Gastroesophageal sphincter (tissue), 4 donors: ENCODE measurements at places on chromosomes 7 and 10.
A peak's percentile ranks its signal among the peaks of the same experiment; 100 is the strongest.

GRCh38 chr10:36175954-36176353 lies 533.9 kb upstream of the FZD8 start:
- H3K27ac ChIP-seq = no peak overlapping the region
- ATAC-seq = no peak
- no peaks in the 10 kb centered on the region for H3K27me3 ChIP-seq
- no peaks in the 10 kb centered on the region for H3K4me1 ChIP-seq

GRCh38 chr10:108877095-108877561 lies 1046.2 kb downstream of the XPNPEP1 start:
- no peaks in the 10 kb centered on the region for H3K27me3 ChIP-seq
- no peaks in the 10 kb centered on the region for H3K36me3 ChIP-seq
- no peak overlapping the region for H3K27ac ChIP-seq

GRCh38 chr7:157498657-157499056 lies 161.9 kb downstream of the DNAJB6 start:
- no peak for ATAC-seq
- H3K27ac ChIP-seq = no peak overlapping the region
- H3K36me3 ChIP-seq = no peaks in the 10 kb centered on the region

- peak; percentile 98 for ATAC-seq
- H3K4me1 ChIP-seq = peaks cover 15% of the 10 kb centered on the region
- H3K27ac ChIP-seq = peak within 1 kb of the TSS; percentile 88
- peak within 1 kb of the TSS; percentile 100 for H3K4me3 ChIP-seq
Observed at GRCh38 chr7:140479062-140479738, at the start of gene MKRN1. MKRN1 (minus strand) TSS chr7:140479505; CDS start chr7:140479344, 161 bp downstream.

GRCh38 chr10:69752479-69752878 lies 49.2 kb upstream of the COL13A1 start:
- ATAC-seq = no peak
- no peak overlapping the region for H3K4me3 ChIP-seq
- peaks cover 4% of the 10 kb centered on the region for H3K27me3 ChIP-seq
- no peaks in the 10 kb centered on the region for H3K4me1 ChIP-seq
- no peak overlapping the region for H3K27ac ChIP-seq

DNA sequence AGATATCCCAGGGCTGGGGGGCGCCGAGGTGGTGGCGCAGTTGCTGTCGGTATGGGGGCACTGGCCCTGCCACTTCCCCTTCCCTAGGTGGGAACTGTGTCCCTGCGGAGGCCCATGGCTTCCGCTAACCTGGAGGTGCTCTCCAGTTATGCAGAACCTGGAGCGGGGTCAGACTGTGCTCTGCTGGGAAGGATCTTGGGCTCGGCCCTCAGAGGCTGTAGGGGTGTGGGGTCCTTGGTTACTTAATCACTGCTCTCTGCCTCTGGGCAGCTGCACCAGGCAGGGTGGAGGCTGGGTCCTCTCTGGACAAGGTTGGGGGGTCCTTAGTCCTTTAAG lies 2.4 kb downstream of the BRI3 start:
- peaks cover 24% of the 10 kb centered on the region for H3K36me3 ChIP-seq
- no peak for ATAC-seq
- peaks cover 9% of the 10 kb centered on the region for H3K4me1 ChIP-seq
- H3K4me3 ChIP-seq = peak overlapping the region; percentile 75
